ENCODE measurements at places on chromosomes 4 and X.

GRCh38 chrX:17544821-17545220, 169.8 kb downstream of the NHS start:
- DNase-seq, result no peak
- no peak overlapping the region for H3K27ac ChIP-seq
- H3K36me3 ChIP-seq, result no peaks in the 10 kb centered on the region
- H3K4me1 ChIP-seq, result no peaks in the 10 kb centered on the region
- H3K4me3 ChIP-seq, result no peak overlapping the region

DNA sequence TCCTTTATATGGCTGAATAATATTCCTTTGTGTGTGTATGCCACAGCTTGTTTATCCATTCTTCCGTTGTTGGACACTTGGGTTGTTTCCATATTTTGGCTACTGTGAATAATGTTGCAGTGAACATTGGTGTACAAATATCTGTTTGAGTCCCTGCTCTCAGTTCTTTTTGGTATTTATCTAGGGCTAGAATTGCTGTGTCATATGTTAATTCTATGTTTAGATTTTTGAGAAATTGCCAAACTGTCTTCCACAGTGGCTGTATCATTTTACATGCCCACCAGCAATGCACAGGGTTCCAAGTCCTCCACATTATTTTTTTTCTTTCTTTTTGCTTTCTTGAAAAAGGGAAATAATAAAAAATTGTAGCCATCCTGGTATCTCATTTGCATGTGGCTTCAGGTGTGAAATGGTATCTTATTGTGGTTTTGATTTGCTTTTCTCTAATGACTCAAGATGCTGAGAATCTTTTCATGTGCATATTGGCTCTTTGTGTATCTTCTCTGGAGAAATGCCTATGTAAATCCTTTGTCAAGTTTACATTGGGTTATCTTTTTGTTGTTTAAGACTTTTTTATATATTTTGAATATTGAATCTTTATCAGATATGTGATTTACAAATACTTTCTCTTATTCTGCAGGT, 129.7 kb downstream of the RAPGEF2 start:
- H3K36me3 ChIP-seq, result no peaks in the 10 kb centered on the region
- DNase-seq, result no peak
- H3K4me1 ChIP-seq, result no peaks in the 10 kb centered on the region
- H3K27me3 ChIP-seq, result no peaks in the 10 kb centered on the region
- H3K27ac ChIP-seq, result no peak overlapping the region

DNA sequence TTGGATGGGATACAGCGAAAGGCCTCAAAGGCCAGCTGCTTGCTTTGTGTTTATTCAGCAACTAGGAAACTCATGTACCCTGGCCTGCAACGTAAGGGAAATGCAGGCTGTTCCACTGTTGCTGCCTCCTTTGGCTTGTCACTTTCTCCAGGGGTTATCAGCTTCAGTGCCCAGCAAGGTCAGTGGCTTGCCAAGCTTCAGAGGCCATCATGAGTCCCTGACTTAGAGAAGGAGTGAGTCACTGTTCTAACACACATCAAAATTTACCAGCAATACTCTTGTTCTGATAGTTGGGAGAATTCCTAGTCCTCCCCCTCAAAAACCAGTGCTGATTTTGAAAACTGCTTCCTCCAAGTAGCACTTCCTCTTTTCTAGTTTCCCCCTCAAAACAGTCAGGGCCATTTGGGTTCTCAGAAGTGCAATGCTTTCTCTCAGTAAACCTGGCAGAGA, 250.8 kb downstream of the ARHGAP24 start:
- no peak for DNase-seq
- no peak overlapping the region for H3K4me3 ChIP-seq
- no peaks in the 10 kb centered on the region for H3K36me3 ChIP-seq
- peak overlapping the region; percentile 9 for H3K27ac ChIP-seq
- H3K27me3 ChIP-seq, result no peaks in the 10 kb centered on the region

DNA sequence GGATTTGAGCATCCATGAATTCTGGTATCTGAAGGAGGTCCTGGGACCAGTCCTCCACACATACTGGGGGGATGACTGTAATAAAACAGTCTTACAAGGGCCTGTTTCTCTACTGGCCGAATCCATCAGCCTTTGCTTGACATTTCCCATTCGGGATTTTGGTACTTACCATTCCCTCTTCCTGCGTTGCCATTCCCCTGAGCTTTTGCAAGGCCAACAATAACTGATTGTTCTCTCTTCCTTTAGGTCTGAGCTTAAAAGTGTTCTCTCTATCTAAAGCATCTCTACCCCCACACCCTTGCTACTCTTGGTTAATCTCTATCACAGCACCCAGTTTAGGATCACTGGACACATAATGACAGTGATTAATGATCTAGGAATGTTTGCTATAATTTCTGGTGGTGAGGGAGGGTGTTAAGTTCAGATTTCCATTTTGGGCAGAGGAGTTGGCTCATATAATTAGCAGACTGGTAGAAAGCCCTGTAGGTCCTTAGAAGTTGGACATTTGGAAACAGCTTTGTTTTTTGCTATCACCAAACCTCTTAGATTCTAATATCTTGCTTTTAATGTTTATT, 29.4 kb downstream of the TMA16 start:
- H3K27ac ChIP-seq, result no peak overlapping the region
- H3K36me3 ChIP-seq, result no peaks in the 10 kb centered on the region

GRCh38 chr4:56448301-56448700, 12.2 kb downstream of the PAICS start:
- H3K4me3 ChIP-seq, result no peak overlapping the region
- no peak for DNase-seq
- no peaks in the 10 kb centered on the region for H3K4me1 ChIP-seq
- no peak overlapping the region for H3K27ac ChIP-seq

DNA sequence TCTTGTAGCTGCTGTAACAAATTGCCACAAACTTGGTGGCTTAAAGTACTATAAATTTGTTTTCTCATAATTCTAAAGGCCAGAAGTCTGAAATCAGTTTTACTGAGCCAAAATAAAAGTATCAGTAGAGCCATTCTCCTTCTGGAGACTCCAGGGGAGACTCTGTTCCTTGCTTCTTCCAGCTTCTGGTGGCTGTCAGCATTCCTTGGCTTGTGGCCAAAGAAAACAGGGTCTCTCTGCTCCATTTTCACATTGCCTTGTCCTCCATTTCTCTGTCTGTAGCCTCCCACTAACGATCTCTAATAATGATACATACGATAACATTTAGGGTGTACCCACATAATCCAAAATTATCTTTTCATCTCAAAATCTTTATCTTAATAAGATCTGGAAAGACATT, 200.4 kb downstream of the MAB21L2 start:
- H3K36me3 ChIP-seq, result no peaks in the 10 kb centered on the region
- H3K27ac ChIP-seq, result no peak overlapping the region
- no peak for DNase-seq
- H3K4me1 ChIP-seq, result no peaks in the 10 kb centered on the region

- no peaks in the 10 kb centered on the region for H3K4me1 ChIP-seq
- no peak for DNase-seq
- H3K4me3 ChIP-seq, result no peak overlapping the region
- no peaks in the 10 kb centered on the region for H3K36me3 ChIP-seq
Measured at GRCh38 chrX:57445832-57446231, 146.0 kb upstream of the ZXDB start.

- H3K27me3 ChIP-seq, result no peaks in the 10 kb centered on the region
- no peaks in the 10 kb centered on the region for H3K4me1 ChIP-seq
- H3K27ac ChIP-seq, result no peak overlapping the region
- DNase-seq, result no peak
Measured at GRCh38 chr4:47945930-47946726, 31.7 kb upstream of the NFXL1 start.

- H3K27me3 ChIP-seq, result no peaks in the 10 kb centered on the region
- H3K27ac ChIP-seq, result peak overlapping the region; percentile 25
- no peaks in the 10 kb centered on the region for H3K36me3 ChIP-seq
- peaks cover 7% of the 10 kb centered on the region for H3K4me1 ChIP-seq
Measured at GRCh38 chr4:155629956-155630355, 36.7 kb upstream of the GUCY1A1 start.

- H3K36me3 ChIP-seq, result no peaks in the 10 kb centered on the region
- DNase-seq, result no peak
- H3K27ac ChIP-seq, result no peak overlapping the region
- no peaks in the 10 kb centered on the region for H3K27me3 ChIP-seq
- H3K4me1 ChIP-seq, result no peaks in the 10 kb centered on the region
Measured at GRCh38 chrX:44314259-44314734, 29.2 kb downstream of the EFHC2 start.

- no peaks in the 10 kb centered on the region for H3K4me1 ChIP-seq
- H3K27me3 ChIP-seq, result no peaks in the 10 kb centered on the region
- H3K4me3 ChIP-seq, result no peak overlapping the region
- H3K27ac ChIP-seq, result no peak overlapping the region
- no peaks in the 10 kb centered on the region for H3K36me3 ChIP-seq
Measured at GRCh38 chrX:110755061-110755460, 40.6 kb downstream of the CHRDL1 start.

DNA sequence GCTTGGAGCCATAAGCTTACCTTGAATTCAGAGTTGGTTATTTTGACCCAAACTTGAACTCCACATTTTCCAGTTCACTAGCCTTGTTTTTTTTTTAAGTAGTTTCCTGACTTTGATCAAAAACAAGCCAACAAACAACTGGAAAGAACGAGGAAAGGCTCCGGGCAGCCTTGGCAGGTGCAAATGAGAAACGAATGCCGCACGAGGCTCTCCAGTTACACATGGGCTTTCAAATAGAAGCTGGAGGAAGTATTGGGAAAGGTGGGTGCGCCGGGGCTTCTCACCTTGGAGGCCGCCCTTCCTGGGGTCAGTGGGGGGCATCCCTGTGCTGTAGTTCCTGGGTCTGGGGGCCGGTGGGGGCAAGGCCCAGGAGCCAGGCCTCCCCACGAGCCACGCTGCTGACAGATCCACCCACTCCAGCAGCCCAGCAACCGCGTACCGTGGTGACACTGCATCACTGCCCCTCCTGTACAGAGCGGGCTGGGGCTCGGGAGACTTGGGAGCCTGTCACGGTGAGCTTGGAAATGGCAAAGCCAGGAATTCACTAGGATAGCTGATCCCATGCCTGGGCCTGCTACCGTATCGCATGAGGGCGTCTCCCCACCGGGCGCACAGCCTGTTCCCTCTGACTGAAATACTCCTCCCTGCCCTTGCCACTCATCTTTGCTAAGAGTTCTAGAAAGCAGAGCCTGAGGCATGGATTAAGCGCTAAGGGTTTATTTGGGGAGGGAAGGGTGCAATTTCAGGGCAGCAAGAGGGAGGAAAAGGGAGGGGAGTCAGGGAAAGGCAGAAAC, 50.9 kb upstream of the ADRA2C start:
- no peak overlapping the region for H3K27ac ChIP-seq
- no peak for DNase-seq
- no peaks in the 10 kb centered on the region for H3K27me3 ChIP-seq

- no peaks in the 10 kb centered on the region for H3K36me3 ChIP-seq
- no peak overlapping the region for H3K27ac ChIP-seq
- peak overlapping the region; percentile 13 for H3K4me3 ChIP-seq
- H3K4me1 ChIP-seq, result no peaks in the 10 kb centered on the region
- H3K27me3 ChIP-seq, result no peaks in the 10 kb centered on the region
Measured at GRCh38 chrX:48468247-48468671, 1.8 kb downstream of the SLC38A5 start.

GRCh38 chr4:6688879-6689505, 4.7 kb upstream of the S100P start:
- no peak overlapping the region for H3K4me3 ChIP-seq
- DNase-seq, result no peak
- no peaks in the 10 kb centered on the region for H3K36me3 ChIP-seq
- H3K4me1 ChIP-seq, result no peaks in the 10 kb centered on the region
- H3K27me3 ChIP-seq, result no peaks in the 10 kb centered on the region
- H3K27ac ChIP-seq, result peak overlapping the region; percentile 13

- H3K36me3 ChIP-seq, result no peaks in the 10 kb centered on the region
- H3K27ac ChIP-seq, result no peak overlapping the region
- H3K4me3 ChIP-seq, result no peak overlapping the region
- no peaks in the 10 kb centered on the region for H3K4me1 ChIP-seq
- no peaks in the 10 kb centered on the region for H3K27me3 ChIP-seq
Measured at GRCh38 chr4:150779707-150780106, 197.8 kb downstream of the MAB21L2 start.

- no peak overlapping the region for H3K27ac ChIP-seq
- no peaks in the 10 kb centered on the region for H3K4me1 ChIP-seq
- no peaks in the 10 kb centered on the region for H3K27me3 ChIP-seq
- no peak for DNase-seq
Measured at GRCh38 chr4:173174594-173175012, 6.0 kb downstream of the GALNT7 start.

GRCh38 chr4:38711066-38711465, 47.1 kb downstream of the KLF3 start:
- H3K27me3 ChIP-seq, result no peaks in the 10 kb centered on the region
- no peak for DNase-seq
- no peak overlapping the region for H3K27ac ChIP-seq
- H3K4me1 ChIP-seq, result no peaks in the 10 kb centered on the region
- no peaks in the 10 kb centered on the region for H3K36me3 ChIP-seq

GRCh38 chr4:123892368-123892976, 495.9 kb downstream of the SPRY1 start:
- no peaks in the 10 kb centered on the region for H3K4me1 ChIP-seq
- no peaks in the 10 kb centered on the region for H3K36me3 ChIP-seq
- DNase-seq, result no peak
- H3K27me3 ChIP-seq, result no peaks in the 10 kb centered on the region
- H3K27ac ChIP-seq, result peak overlapping the region; percentile 16
- H3K4me3 ChIP-seq, result no peak overlapping the region

DNA sequence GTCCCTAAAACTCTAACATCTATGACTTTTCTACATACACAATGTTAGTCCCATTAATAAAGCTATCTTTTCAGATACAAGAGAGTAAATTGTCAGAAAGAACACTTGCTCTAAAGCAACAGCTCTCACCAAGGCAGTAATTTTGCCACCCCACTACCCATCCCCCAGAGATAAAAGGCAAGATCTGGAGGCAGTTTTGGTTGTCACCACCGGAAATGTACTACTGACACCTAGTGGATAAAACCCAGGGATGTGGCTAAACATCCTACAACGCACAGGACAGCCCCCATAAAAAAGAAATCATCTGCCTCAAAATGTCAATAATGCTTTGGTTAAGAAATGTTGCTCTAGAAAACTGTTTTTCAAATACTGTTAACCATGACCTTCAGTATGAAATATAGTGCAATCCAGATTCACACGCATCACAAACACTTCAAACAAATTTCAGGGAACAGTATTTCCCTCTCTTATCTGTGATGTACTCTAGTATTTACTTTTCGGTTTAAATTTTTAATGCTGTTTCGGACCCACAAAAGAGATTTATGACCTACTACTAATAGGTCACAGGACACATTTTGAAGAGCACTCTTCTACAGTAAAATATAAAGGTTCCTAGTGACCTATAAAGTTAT, 5.1 kb downstream of the FBXL5 start:
- H3K27ac ChIP-seq, result peak overlapping the region; percentile 100
- no peaks in the 10 kb centered on the region for H3K27me3 ChIP-seq
- H3K4me1 ChIP-seq, result peaks cover 5% of the 10 kb centered on the region

GRCh38 chr4:69858690-69859089, 1.3 kb downstream of the SULT1E1 start:
- no peak overlapping the region for H3K4me3 ChIP-seq
- peaks cover 4% of the 10 kb centered on the region for H3K27me3 ChIP-seq
- H3K36me3 ChIP-seq, result no peaks in the 10 kb centered on the region
- no peak overlapping the region for H3K27ac ChIP-seq

GRCh38 chr4:33104273-33104672, 2384.1 kb downstream of the PCDH7 start:
- no peak for DNase-seq
- no peak overlapping the region for H3K4me3 ChIP-seq
- no peaks in the 10 kb centered on the region for H3K36me3 ChIP-seq
- no peaks in the 10 kb centered on the region for H3K4me1 ChIP-seq

All from uterus (tissue), 4 donors.